Activated CD4-positive, alpha-beta T cell treated with anti-CD3 and anti-CD28 coated beads, Interleukin-10, Interleukin-2, amounts not matched to agents 100 ng/mL and 50 ng/mL, durations not matched to agents 16 hours and 8 hours (primary cell): ENCODE measurements at places on chromosomes 7 and 10.

- peak; percentile 95 for DNase-seq
These were observed 72.1 kb upstream of the LYZL2 start for GRCh38 chr10:30701451-30702173.

GRCh38 chr10:60182691-60183090 lies 207.0 kb downstream of the ANK3 start:
- DNase-seq, result no peak

- DNase-seq, result no peak
These were observed 102.3 kb upstream of the SEMA3E start for GRCh38 chr7:83751217-83751616.

DNA sequence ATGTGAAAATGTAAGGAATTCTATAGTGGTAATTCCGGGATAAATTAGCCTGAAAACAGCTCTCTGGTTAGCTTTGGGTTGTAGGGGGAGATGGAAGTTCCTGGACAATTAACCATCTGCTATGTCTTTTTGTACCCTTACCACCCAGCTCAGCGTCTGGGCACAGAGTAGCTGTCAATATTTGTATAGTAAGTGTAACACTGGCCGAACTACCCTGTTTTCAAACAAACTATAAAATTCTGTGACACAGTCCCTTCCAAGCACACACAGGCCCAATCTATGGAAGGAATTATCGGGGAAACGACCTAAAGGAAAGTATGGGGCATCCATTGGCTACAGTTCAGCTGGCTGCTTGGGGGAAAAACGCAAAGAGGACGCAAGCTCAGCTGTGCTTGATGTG lies 869 bp upstream of the LHFPL3 start:
- DNase-seq, result no peak

DNA sequence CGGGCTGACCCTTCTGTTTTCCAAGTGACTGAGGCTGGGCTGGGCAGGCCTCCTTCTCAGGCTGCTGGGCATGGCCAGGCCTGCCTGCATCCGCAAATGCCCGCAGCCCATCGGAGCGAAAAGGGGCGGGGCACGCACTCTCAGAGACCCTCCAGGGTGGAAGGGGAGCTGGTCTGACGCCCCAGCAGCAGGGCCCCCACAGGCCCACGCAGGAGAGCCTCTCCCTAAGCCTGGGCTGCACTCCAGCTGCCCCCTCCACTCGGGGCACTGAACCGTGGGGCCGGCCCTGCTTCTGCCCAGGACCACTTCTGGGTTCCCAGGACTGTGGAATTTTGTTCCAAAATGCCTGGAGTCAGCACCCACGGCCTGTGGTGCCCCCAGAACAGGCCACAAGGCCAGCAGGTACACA lies 9.3 kb downstream of the ADAP1 start:
- DNase-seq, result no peak

GRCh38 chr7:43201912-43202311 lies 89.5 kb downstream of the HECW1 start:
- no peak for DNase-seq

DNA sequence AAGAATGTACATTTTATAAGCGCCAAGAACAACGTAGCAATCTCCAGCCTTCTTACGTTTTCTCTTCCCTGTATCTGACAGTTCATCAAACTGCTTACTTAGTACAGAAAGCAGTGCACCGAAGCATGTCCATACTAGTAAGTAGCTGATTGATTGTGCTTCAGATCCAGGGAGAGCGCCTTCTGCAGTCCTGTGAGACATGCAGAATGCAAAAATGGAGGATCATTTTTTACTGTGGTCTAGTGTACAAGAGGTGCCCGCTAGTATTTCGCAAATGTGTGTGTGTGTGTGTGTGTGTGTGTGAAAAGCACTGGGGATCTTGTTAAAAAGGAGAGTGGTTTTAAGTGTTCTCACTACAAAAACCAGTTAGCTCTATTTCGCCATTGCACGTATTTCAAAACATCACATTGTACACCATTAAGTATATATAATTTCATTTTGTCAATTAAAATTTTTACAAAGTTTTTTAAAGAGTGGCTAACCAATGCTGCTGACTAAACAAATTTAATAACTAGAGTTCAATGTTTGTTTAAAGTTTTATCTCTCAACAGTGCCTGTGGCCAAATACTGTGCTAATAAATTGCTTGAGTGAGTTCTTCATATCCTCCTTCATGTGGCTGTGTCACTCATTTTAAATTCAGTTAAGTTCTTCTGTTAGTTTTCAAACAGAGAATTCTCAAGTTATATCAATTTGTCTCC lies 99.6 kb downstream of the ZMYND11 start:
- DNase-seq, result no peak

GRCh38 chr7:3977391-3977790 lies 676.3 kb downstream of the SDK1 start:
- no peak for DNase-seq

- DNase-seq, result peak; percentile 51
These were observed 70.5 kb downstream of the ADCYAP1R1 start for GRCh38 chr7:31122649-31123058.
